ENCODE measurements at places on chromosomes 1 and 21.

GRCh38 chr1:228281631-228282328 lies 73.9 kb downstream of the OBSCN start:
- DNase-seq, result no peak

DNA sequence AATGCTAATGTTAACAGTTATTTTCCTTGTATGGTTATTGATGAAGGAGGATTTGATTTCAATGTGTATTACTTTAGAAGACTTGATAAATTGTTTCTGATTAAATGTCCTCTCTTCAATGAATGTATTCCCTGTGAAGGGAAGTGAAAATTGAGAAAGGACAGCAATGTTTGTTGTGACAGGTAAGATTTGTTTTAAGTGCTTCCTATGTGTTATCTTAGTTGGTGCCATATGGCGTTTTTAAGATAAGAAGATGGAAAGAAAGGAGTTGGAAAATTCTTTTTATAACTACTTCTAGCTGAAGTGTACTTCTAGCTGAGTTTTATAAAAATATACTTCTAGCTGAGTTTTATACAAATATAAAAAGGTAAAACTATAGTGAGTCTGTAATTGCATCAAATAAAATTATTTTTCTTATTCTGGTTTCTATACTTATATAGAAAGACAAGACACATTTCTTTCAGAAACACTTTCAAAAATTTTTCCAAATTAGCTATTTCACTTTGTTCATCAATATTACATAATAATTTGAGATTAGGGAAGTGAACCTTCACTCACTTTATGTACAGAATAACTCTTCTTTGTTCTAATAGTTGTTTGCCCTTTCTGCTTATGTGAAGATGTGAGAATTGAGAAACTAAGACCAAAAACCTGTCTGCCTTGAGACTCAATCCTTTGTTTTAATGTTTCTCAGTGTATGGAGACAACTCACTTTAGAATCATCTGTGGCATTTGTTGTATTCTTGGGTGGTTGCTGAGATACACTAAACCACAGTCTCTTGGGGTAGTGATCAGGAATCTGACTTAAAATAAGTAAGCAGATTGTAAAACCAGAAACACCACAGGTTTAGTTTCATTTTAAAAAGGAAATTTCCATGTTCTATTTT lies 382.9 kb upstream of the B3GALT2 start:
- peak; percentile 62 for DNase-seq

GRCh38 chr21:27321791-27322190 lies 354.9 kb upstream of the ADAMTS5 start:
- DNase-seq, result no peak

- no peak for DNase-seq
Measured at GRCh38 chr1:12622506-12622905, 4.5 kb upstream of the DHRS3 start.

DNA sequence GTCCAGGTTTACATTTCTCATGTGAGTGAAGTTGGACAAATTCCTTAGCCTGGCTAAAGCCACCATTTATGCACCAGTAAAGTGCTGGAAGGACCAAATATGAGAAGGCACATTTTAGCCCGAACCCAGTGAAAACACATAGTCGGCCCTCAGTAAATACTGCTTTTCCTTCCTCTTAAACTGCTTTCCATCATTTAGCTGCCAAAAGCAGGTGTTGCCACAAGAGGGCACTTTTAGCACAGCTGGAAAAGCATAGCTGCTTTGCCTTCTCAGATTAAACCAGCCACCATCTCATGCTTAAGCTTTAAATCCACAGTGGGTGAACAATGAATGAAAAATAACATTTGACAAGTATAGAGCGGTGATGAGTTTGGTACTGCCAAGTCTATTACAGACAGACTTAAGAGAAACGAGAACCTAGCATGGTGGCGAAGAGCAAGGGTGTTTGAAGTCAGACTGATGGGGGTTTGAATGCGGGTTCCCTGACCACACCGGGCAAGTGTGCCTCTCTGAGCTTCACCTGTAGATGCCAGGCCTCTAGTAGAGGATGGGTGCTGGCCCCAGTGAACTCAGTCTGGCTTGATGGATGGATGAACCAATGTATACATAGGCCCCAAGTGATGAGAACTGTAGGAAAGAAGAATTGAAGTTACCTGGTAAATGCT lies 57.8 kb downstream of the SLC35D1 start:
- DNase-seq, result peak; percentile 78

Data from MM.1S (cell line).